ENCODE measurements at places on chromosomes 6 and 20.

GRCh38 chr20:23683807-23684206 lies 5.0 kb downstream of the CST4 start:
- DNase-seq, result no peak

DNA sequence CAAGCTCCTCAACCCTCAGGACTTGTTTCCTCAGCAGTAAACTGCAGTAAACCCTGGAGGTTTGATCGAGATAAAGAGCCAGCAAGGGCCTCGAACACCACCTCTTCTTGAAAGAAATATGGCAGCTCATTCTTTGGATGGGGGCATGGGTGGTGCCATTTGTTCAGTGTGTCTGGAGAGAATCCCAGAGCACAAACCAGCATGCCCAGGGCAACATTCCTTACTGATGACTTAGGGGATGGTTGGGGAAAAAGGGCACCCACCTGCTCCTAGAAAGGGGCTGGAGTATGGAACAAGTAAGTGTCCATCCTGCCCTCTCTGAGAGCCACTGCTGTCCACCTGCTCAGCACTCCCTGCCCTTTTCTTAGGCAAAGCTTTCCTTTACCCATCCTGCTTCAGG lies 31.3 kb upstream of the ZFAND3 start:
- no peak for DNase-seq

DNA sequence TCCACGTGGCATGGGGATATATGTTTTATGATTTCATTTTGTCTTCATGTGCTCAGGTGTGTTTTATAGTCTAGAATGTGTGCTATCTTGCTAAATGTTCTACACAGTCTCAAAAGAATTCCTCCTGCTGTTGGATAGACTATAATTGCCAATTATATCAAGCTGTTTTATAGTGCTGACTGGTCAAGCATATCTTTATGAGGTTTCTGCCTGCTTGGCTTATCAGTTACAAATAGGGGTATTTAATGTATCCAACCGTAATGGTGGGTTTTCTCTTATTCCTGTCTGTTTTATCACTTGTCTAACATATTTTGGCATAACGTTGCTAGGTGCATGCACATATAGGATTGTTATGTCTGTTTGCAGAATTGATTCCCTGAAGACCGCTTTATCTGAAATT lies 201.3 kb downstream of the EYS start:
- no peak for DNase-seq

DNA sequence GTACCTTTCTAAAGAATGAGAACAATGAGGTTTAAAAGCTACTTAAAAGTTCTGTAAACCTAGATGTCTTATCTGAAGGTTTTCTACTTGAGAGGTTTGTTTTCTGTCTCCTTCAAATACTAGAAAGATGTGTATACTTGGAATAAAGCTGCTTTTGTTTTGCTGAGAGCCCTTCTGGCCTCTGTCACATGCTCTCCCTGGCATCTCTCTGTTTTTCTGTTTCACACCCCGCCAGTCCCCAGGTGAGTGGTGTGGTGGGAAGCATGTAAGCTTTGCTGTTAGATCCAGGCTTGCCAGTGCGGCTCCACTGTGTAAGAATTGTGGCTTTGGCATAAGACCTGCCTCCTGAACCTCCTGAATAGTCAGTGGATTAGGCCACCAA lies 56.8 kb downstream of the SNX9 start:
- DNase-seq, result no peak

- DNase-seq, result no peak
These were observed 69.7 kb downstream of the TCP11 start for GRCh38 chr6:35071347-35071994.

GRCh38 chr6:73766040-73766439 lies 70.0 kb downstream of the CD109 start:
- no peak for DNase-seq

DNA sequence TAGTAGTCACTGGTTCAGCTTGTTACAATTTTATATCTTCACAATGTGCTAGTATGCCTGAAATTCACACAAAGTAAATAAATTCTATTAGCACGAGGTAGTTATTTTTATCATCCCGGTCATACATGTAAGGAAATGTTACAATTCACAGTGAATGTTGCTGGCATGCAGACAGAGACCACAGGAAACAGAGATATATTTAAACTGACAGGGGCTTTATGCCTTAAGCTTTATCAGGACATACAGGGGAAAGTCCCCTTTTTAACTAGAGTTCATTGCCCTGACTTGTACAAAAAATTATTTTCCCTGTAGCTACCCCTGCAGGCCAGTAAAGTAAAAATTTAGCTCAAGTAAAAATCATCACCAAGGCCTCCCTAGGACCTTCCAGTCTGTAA lies 712.0 kb upstream of the NRSN1 start:
- DNase-seq, result peak; percentile 91

All from endothelial cell of umbilical vein (primary cell).